ENCODE measurements at places on chromosomes 2 and 18.

- DNase-seq, result no peak
These were observed 42.8 kb upstream of the TTR start for GRCh38 chr18:31548853-31549252.

DNA sequence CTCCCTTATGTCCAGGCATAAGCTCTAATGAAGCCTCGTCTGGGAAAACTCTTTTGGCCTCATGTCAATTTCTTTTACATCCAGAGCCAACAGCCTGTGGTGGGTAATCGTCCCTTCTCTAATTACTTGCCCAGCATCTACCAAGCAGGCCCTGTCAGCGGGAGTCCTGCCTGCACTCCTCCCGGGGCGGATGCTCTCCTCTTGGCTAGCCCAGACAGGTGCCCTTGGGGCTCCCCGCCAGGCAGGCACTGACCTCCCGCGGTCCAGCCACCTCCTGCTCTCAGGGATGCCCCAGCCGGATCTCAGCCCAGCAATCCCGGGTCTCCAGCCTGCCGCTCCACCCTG, 74.2 kb downstream of the NCAPH start:
- no peak for DNase-seq

- no peak for DNase-seq
These were observed 1004.6 kb upstream of the TMEFF2 start for GRCh38 chr2:193199322-193199721.

- DNase-seq, result no peak
These were observed 814.2 kb upstream of the SLC39A10 start for GRCh38 chr2:194842871-194843270.

DNA sequence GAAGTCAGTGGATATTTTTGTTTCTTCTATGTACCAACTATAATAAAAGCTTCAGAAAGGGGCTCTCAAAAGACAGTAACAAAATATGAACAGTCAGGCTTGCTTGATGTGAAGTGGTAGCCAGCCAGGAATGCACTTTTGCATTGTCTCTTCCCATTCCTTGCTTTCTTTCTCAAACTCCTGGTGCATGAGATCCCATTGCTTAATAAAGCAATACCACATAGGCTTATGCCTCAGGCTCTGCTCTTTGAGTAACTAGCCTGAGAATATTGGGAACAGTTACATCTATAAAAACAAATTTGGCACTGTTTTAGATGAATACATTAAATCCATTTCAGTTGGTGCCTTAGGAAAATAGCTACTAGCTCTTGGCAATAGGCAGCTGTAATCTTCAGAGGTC, 62.6 kb upstream of the ST6GAL2 start:
- DNase-seq, result no peak

DNA sequence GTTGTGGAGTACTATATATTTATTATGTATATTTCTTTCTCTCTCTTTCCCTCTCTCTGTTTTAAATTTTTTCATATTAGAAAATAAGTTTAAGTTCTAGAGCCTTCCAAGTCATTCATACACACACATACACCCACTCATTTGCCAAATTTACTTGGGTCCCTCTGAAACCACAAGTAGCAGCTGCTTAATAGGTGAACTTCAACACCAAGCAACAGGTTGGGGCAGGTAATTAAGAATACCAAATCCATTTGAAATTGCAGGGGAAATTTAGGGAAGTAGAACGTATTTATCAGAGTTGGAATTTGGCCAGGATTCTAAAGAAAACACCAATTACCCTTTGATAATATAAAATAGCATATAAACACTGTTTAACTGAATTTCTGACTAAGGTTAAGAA, 75.0 kb upstream of the RBBP8 start:
- no peak for DNase-seq

GRCh38 chr2:290090-290722, 2.3 kb upstream of the ALKAL2 start:
- peak; percentile 59 for DNase-seq

DNA sequence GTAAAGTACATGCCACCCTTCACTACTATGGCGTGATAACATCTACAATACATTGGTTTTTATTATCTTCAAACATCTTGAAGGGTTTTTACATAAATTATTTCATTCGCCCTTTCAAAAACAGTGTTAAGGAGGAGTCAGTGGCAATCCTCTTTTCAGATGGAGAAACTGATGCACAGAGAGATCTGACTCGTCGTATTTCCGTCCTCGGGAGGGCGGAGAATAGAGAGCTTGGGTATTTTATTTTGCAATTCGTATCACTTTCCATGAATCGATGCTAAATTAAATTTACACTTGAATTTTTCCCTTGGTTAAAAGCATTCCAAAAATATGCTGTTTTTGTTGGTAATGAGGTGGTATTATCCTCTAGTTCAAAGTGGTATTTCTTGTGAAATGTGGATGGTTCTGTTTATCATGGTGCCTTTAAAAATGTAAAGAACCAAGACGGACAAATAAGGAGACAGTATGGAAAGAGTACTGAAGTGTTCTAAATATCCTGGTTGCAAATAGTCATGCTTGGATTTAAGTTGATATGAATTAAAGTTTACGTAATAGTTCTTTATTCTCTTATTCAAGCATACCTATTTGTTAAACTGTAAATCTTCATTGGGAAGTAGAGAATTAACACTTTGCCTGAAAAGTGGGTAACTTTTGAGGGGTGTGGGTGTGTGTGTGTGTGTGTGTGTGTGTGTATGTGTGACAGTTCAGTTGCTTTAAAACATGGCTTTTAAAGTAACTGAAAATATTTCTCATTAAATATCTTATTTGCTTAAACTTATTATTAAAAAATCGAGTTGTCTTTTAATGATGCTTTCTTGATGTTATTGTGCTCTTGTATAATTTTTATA, 5.6 kb downstream of the PHLPP1 start:
- DNase-seq, result no peak

GRCh38 chr2:173545364-173545763, 190.7 kb downstream of the CDCA7 start:
- DNase-seq, result no peak

DNA sequence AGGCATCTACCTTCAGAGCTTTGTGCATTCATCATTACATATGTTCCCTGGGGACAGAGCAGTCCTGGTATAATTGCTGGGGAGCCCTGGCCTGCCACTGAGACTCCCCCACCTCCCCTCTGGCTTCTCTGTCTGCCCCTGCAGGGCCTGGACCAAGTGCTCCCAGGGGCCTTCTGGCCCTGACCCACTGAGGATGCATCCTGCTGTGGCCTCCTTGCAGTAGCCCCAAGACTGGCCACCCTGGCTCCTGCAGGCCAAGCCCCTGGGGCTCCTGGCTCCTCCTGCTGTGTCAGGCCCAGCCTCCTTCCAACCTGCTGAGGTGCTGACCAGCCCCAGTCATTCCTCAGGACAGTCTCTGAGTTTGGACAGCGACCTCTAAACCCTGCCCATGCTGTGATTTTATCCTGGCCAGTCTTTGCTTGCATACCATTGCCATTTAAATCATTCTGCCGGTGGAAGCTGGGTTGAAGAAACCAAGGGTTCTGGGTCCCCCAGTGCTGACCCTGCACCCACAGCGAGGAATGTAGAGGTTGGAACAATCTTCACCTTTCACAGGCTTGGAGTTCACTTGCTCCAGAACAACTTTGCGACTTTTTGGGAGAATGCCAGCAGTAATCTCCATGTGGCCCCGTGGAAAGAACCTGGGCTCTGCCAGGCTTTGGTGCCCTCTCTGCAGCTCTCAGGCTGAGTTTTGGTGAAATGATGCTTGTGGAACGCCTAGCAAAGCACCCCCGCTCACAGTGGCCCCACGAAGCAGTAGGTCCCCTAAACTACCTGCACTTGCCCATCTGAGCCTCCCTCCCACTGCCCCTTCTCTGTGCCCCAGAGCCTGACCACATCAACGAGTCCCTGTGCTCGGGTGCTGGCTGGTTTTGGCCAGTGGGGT, 167.3 kb upstream of the GLI2 start:
- no peak for DNase-seq

DNA sequence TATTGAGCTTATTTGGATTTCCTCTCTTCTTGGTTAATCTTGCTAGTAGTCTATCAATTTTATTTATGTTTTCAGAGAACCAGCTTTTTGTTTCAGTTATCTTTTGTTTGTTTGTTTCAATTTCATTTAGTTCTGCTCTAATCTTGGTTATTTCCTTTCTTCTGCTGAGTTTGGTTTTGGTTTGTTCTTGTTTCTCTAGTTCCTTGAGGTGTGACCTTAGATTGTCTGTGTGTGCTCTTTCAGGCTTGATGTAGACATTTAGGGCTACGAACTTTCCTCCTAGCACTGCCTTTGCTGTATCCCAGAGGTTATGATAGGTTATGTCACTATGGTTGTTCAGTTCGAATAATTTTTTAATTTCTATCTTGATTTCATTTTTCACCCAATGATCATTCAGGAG, 141.6 kb downstream of the ZNF236 start:
- DNase-seq, result no peak

DNA sequence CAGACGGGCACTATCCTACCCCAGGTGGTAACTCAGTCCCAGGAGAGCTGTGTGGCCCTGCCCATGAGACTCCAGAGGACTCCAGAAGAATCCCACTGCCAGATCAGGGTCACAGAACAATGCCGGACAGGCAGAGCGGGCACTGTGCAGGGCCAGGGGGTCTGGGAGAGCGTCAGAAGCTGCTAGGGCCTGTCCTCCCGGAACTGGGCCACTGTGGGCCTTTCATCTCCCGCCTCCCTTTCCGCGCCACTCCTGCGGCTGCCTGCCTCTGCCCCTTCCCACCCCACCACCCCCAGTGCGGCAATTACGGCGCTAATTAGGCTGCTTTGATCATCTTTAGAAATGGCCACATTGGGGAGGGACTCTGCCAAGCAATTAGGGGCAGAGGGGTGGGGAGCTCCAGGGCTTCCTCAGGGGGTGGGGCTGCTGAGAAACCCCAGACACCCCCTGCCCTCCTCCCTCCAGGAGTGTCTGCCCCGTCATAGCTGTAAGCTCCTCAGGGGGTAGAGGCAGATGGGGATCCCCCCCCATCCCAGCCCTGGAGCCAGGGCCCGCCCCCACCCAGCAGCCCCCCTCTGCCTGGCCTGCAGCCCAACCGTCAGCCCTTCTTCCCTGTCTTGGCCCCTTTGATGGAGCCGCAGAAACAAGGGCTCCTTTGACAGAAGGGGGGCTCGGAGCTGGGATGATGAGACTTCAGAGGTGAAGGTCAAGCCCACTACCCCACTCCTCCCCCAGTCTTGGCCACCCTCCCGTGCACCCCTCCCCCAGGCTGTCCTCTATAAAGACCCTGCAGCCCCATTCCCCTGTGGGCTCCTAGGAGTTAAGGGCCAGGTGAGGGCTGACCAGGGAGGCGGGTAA, at the start of gene PRSS56:
Gene PRSS56, plus strand, starts transcription at position 808 of the 858 bp plus-strand sequence. CDS start 211 bp downstream, outside the sequence.
- no peak for DNase-seq

GRCh38 chr2:200575957-200576356, 9.9 kb upstream of the AOX1 start:
- no peak for DNase-seq

GRCh38 chr2:189249901-189250300, 70.3 kb upstream of the COL5A2 start:
- no peak for DNase-seq

- DNase-seq, result no peak
These were observed 34.5 kb downstream of the SLC4A3 start for GRCh38 chr2:219661955-219662395.

DNA sequence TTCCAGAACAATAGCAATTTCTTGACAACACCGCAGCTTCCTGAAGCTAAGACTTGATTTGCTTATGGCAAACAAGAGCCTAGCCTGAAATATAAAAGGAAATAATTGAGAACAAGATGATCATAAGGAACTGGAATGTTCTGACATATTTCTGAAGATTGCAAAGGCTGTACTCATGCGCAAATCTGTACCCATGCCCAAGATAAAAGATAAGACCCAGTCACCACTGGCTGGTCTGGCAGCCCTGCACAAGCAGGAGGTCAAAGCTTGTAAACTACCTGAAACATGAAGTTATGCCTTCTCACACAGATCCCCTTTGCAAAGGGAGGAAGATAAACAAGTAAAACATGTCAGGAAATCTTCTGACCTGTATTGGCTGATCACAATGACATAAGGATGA, 160.8 kb upstream of the GYPC start:
- DNase-seq, result no peak

GRCh38 chr2:217958206-217958883, 44.5 kb downstream of the TNS1 start:
- DNase-seq, result no peak

DNA sequence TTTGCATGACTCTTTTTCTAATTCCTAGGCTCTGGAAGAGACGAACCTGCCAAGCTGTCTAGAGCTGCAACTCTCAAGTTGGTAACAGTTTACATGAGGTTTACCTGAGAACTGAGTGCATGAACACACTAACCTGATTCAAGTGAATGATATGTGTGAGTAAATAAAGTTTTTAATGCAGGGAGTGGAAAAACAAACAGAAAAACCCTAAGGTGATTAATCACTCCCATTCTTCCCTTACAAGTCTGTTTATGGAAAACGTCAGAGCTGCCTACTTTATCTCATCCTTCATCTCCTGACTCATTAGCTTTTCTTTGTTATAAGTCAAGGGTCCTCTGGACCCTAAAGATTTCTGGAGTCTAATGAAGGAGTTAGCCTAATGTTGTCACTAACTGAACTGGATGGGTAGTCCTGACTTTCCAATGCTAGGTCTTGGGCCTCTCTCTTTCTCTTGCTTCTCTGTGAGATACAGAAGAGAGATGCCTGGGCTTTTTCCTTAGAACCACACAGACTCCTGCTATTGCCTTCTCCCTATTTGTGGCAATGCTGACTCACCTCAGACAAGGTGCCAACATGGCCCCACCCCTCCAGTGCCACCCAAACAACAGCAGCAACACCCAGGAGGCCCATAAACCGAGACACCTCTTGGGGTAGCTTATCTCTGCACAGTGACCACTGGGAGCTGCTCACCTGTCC, 952.4 kb downstream of the EPHA4 start:
- no peak for DNase-seq

DNA sequence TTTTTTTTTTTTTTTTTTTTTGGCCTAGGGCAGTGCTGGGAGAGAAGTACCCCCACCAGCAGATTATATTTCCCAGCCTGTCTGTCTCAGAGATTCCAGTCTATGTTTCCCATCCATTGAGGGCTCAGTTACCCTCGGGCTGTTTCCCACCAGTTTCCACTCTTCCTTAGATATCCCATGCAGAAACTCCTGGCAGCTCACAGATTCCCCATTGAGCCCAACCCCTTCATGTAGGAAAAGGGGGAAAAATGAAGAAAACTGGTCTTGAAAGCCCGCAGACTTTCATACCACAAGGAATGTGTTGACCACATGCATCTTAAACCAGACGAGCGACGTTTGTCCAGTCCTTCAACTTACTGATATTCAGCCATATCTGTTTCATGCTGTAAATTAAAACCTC, 15.2 kb downstream of the ASXL3 start:
- no peak for DNase-seq

DNA sequence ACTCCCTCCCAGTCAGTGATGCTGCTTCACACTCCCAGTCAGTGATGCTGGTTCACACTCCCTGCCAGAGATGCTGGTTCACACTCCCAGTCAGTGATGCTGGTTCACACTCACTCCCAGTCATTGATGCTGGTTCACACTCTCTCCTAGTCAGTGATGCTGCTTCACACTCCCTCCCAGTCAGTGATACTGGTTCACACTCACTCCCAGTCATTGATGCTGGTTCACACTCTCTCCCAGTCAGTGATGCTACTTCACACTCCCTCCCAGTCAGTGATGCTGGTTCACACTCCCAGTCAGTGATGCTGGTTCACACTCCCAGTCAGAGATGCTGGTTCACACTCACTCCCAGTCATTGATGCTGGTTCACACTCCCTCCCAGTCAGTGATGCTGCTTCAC, 34.3 kb upstream of the KCNG2 start:
- no peak for DNase-seq

- no peak for DNase-seq
These were observed 160.2 kb downstream of the TAF4B start for GRCh38 chr18:26386441-26386840.

Measured in activated T-cell treated with anti-CD3 and anti-CD28 coated beads, Interleukin-2, amount 50 U/mL, for 24 hours (primary cell).